ENCODE measurements at places on chromosomes 3 and 15.
A peak's percentile ranks its signal among the peaks of the same experiment; 100 is the strongest.

GRCh38 chr3:127949446-127950055, 34.5 kb downstream of the KBTBD12 start:
- no peak for DNase-seq

- DNase-seq, result no peak
Measured at GRCh38 chr3:186234152-186234551, 125.3 kb upstream of the ETV5 start.

DNA sequence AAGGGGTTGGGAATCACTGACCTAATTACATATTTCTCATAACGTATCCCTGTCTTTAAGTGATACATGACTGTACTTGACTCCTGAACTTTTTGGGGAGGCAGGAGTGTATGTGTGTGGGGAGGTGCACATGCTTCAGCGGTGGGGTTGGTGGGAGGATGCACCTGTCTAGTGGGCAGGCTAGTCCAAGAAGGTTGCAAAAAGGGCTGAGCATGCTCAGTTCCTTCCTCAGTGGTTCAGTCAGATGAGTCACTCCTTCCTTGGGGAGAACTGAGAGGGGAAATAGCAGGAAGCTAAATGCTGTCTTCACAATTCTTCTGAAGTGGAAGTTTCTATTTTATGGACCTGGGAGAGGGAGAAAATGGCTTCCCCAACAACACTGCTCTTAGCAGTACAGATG, 24.6 kb upstream of the AP4E1 start:
- DNase-seq, result no peak

DNA sequence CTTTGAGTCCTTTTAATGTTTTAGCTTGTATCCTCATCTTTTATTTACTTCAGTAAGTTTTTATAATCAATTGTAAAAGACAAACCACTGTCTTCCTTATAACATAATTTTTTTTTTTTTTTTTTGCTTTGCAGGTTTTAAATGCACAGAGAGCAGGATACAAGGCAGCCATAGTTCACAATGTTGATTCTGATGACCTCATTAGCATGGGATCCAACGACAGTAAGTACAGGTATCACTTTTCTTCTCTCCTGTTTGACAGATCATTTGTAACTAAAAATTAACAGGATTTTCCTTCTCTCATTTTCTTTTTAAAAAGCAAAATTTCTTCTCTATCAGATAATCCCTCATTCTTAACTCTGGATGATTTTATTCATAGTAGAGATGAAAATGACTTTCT, 75.4 kb downstream of the PFN2 start:
- DNase-seq, result no peak

DNA sequence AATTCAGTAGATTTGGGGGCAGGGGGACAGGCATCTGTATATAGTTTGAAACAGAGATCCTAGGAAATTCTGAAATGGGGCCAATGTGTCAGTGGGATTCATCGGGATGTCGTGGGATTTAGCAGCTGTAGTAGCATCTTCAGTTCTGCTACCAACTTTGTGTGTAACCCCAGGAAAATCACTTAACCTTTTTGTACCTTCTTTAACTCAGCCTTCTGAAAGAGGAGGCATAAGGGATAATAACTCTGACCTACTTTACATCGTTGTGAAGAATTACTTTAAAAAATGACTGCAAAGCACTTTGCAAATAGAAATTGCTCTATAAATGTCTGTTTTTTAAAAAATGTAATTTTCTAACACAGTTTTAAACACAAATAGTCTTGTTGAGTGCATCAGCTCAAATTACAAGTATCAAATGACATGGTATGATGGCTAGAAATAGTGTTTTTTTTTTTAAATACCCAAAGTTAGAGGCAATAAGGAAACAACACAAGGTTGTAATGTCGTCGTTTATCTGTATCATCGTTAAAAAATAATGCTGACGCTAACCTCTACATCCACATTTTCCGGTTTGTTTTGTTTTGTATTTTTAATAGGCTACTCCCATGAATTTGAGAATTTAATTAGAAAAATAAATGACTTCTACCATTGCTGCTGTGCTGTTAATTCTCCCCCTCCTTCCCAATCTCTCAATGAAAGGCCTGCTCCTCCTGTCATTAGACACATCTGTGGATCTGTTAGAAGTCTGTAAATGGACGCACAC, 338.5 kb downstream of the PTPRG start:
- DNase-seq, result peak; percentile 27

GRCh38 chr15:76503804-76504203, 167.2 kb downstream of the ISL2 start:
- no peak for DNase-seq

DNA sequence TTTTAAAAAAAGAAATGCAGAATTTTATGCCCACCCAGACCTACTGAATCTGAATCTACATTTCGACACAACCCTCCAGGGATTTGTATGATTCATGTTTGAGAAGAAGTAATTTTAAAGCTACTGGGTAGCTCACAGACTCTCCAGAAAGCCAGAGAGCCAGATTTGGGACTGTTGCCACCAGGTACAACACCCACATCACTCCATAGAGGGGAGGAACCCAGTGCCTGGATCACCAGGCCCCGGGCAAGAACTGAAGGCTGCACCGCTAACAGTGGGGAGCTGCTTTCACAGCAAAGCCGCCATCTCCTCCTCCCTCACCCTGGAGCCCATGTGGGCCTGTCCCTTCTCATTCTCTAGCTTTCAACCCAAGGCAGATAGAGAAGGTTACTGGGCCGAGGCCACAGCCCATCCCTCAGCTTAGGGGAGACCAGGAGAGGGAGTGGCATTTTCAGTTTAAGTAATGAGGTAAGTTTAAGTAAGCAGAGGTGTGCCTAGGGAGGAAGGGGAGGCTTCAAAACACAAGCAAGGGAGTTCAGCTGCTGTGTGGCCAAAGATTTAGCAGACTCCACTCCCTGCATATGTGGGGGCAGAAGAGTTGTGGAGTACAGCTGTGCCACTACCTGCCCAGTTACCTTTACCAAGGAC, 109.8 kb downstream of the IL12A start:
- no peak for DNase-seq

GRCh38 chr3:107824822-107825371, 265.9 kb downstream of the CD47 start:
- DNase-seq, result no peak

DNA sequence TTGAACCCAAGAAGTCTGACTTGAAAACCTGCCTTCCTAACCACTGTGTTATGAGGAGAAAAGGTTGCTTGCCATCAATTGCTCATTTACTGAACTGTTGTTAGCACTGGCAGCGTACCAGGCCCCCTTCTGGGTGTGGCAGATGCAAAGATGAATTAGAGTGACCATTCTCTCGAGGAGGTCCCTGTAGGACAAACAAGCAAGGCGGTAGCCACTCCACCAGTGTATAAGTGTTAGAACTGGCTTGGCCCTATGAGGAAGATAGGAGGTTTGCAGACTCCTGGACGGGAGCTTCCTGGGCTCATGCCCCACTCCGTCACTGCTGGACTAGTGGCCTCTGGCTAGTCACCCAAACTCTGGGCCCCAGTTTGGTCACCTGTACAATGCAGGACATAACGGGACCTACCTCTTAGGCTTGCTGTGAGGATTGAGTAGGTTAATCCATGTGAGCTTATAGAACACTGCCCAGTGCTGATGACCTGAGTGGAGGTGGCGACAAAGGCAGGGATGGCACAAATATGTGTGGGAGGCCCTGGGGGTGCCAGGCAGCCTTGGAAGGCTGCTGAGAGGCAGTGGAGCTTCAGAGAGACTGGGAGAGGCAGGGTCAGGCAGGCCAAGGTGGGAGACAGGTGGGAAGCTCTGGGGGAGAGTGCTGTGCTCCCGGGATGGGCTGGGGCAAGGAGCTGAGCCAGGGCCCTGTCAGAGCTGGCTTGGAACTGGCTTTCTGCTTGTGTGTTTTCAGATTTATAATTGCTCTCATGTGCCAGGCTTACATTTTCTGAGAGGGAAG, 145.9 kb downstream of the DNAJB8 start:
- DNase-seq, result peak; percentile 65

DNA sequence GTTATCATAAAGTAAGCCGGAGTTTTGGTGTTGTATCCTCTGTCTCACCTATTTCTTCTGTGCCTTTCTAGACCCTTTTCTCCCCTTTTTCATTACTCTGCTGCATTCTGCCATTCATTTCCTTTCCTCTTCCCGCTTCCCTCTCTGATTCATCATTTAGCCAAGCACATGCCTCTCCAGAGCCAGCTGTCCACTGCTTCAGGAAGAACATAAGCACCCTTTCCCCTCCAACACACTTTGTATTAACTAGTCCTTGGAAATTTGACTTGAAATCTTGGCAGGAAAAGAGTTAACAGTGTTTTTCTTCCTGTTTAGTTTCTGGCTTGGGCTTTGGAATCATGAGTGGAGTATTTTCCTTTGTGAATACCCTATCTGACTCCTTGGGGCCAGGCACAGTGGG, 9.7 kb downstream of the APH1B start:
- no peak for DNase-seq

- DNase-seq, result no peak
Measured at GRCh38 chr3:195003006-195003892, 267.7 kb downstream of the XXYLT1 start.

DNA sequence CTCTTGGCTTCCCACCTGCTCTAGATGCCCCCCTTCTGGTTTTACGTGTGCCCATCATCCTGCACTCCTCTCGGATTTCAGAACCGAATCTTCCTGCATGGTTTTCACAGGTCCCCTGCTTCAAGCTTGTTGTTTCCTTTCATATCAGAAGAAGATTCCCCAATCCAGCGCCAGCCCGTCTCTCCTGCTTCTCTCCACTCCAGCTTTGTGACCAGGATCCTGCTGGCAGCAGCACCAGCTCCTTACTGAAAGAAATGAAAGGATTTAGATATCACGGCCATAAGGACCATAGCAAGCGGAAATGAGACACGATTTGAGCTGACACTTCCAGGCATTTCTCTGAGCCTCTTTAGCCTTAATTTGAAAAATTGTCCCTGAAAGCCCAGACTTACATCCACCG, 180.3 kb upstream of the UBE3A start:
- no peak for DNase-seq

- DNase-seq, result no peak
Measured at GRCh38 chr3:76107935-76108570, 322.7 kb upstream of the ZNF717 start.

- no peak for DNase-seq
Measured at GRCh38 chr3:128194843-128195242, 41.6 kb downstream of the EEFSEC start.

GRCh38 chr3:19816631-19817030, 117.4 kb downstream of the EFHB start:
- DNase-seq, result no peak

- peak; percentile 75 for DNase-seq
Measured at GRCh38 chr15:40150163-40150925, 10.5 kb upstream of the BUB1B start.

All from COR-L47 (cell line).